ENCODE measurements at places on chromosomes 16 and 17. TPM values are rescaled to one million over a fixed set of nuclear protein-coding genes. Genes with fewer than 3 reads are reported as not detected.

Gene LRRC75A
- total RNA-seq: 2.1 TPM

Gene GPRC5B
- total RNA-seq: 14.0 TPM

Gene CDK3
- 11.5 TPM for total RNA-seq

Gene HEATR9
- total RNA-seq: not detected

Gene PRKCA
- total RNA-seq: 5.7 TPM

Gene ITGAX
- 0.14 TPM for total RNA-seq

Gene FBXO39
- not detected for total RNA-seq

Gene VMO1
- not detected for total RNA-seq

Gene ABCA9
- 0.08 TPM for total RNA-seq

Gene PRCD
- total RNA-seq: not detected

Gene MRPL38
- 49.4 TPM for total RNA-seq

Gene ALOXE3
- 0.75 TPM for total RNA-seq

Gene KRTAP2-1
- not detected for total RNA-seq

Gene TNFRSF13B
- total RNA-seq: not detected

Gene PRR35
- not detected for total RNA-seq

Gene CLEC19A
- total RNA-seq: not detected

Gene TBC1D26
- total RNA-seq: not detected

Gene SLC5A10
- not detected for total RNA-seq

Gene TBX2
- 7.7 TPM for total RNA-seq

Gene KAT8
- total RNA-seq: 54.9 TPM

Gene SULT1A2
- 0.27 TPM for total RNA-seq

Gene TNFSF13
- total RNA-seq: 13.5 TPM

Gene SLC16A13
- 6.0 TPM for total RNA-seq

Gene SUZ12
- total RNA-seq: 19.6 TPM

Gene SERPINF2
- 1.2 TPM for total RNA-seq

Gene CCL1
- not detected for total RNA-seq

Gene PNMT
- 2.7 TPM for total RNA-seq

Gene SNAI3
- total RNA-seq: 1.1 TPM

Gene SEPTIN12
- total RNA-seq: not detected

Gene TBC1D3E
- not detected for total RNA-seq

Gene BRICD5
- 2.0 TPM for total RNA-seq

Gene CCL14
- not detected for total RNA-seq

Gene CX3CL1
- total RNA-seq: 22.0 TPM

Gene TBC1D10B
- 47.0 TPM for total RNA-seq

Gene NPW
- total RNA-seq: not detected

Gene USP6
- total RNA-seq: 0.92 TPM

Gene PLEKHG4
- 19.7 TPM for total RNA-seq

Gene IRX3
- 4.1 TPM for total RNA-seq

Gene CCL2
- total RNA-seq: 14.3 TPM

Gene HSD17B1
- total RNA-seq: 0.34 TPM

Gene C16orf46
- total RNA-seq: 2.1 TPM

Gene GDE1
- total RNA-seq: 81.5 TPM

Gene HSD17B2
- not detected for total RNA-seq

Gene CIBAR2
- total RNA-seq: not detected

Gene LYRM9
- total RNA-seq: 5.0 TPM

Gene IGSF6
- total RNA-seq: not detected

Gene SLFN14
- total RNA-seq: not detected

Gene CD300C
- 0.21 TPM for total RNA-seq

Gene VASN
- 73.5 TPM for total RNA-seq

Gene CHD9NB
- 1.0 TPM for total RNA-seq

Data from kidney epithelial cell (primary cell).